ENCODE measurements at places on chromosomes 6 and 20.
A peak's percentile ranks its signal among the peaks of the same experiment; 100 is the strongest.

GRCh38 chr20:6767536-6768227, at the start of gene BMP2:
Gene BMP2 (plus strand): TSS chr20:6767686. CDS start chr20:6770127, 2,441 bp downstream.
- peak; percentile 39 for DNase-seq

- DNase-seq = no peak
Observed at GRCh38 chr20:24060851-24061590, 72.4 kb upstream of the GGTLC1 start.

DNA sequence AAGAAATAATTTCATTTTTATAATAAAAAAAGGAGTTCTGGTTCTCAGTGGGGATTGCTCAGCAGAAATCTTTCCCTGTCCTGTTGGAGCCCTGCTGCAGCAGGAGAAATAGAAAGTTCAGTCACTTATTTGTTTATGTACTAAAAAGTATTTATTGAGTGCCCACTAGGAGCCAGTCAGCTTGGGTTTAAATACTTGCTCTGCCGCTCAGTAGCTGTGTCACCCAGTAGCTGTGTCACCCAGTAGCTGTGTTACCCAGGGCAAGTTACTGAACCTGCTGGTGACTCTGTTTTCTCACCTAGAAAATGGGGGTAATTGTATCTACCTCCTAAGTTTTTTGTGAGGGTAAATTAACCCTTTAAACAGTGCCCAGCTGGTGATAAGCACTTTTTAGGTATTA, 32.9 kb downstream of the FOXF2 start:
- no peak for DNase-seq

DNA sequence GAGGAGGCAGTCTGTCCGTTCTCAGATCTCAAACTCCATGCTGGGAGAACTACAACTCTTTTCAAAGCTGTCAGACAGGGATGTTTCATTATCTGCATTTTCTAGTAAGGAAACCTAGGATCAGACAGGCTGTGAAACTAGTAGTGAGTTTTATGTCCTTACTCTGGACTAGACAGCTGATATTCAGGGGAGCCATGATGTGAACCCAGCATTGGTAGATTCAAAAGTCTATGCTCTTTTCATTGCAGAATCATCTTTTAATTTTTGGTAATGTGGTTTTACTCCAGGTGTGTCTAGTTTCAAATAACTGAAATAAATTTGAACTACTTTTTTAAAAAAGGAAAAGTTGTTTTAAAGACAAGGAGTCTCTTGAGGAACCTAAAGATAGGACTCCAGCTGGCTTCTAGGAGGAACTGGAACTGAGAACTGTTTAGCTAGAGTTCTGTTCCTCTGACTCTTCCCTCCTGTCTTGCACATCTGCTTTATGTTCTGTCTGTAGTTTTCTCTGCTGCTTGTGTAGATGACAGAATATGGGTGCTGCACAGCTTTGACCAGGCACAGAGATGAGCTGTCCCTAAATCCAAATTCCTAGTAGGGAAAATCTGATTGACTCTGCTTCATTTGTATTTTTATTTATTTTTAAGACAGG, 27.8 kb upstream of the RNF144B start:
- DNase-seq = no peak

GRCh38 chr6:24818346-24818745, 19.6 kb upstream of the ARMH2 start:
- no peak for DNase-seq
